NCI-H2107 (cell line): ENCODE measurements at places on chromosomes 13 and 19.

GRCh38 chr19:51607077-51607476 lies 23.1 kb downstream of the SIGLEC5 start:
- no peak for DNase-seq

DNA sequence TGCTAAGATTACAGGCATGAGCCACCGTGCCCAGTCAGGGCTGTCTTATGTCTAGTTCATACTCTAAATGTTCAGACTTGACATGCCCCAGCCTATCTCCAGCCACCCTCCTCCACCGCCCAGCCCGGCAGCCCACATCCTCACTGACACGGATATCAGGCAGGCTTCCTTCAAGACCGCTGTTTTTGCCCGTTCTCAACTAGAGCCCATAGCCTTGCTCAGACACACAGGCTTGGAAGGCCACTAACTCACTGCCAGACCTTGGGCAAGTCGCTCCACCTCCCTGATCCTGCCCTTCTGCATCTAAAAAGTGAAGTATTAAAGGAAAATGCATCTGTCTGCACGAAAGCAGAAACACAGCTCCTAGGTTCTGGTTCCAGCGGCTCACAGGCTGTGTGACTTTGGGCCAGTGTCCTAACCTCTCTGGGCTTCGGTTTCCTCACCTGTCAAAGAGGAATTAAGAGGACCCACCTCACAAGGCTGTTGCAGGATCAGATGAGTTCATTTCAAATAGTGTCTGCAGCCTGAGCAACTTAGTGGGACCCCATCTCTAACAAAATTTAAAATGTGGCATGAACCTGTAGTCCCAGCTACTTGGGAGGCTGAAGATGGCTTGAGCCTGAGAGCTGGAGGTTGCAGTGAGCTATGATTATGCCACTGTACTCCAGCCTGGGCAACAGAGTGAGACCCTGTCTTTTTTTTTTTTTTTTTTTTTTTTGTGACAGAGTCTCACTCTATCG lies 14.5 kb upstream of the CERS4 start:
- DNase-seq, result no peak

GRCh38 chr13:106616729-106617128 lies 48.8 kb upstream of the ARGLU1 start:
- DNase-seq, result no peak

DNA sequence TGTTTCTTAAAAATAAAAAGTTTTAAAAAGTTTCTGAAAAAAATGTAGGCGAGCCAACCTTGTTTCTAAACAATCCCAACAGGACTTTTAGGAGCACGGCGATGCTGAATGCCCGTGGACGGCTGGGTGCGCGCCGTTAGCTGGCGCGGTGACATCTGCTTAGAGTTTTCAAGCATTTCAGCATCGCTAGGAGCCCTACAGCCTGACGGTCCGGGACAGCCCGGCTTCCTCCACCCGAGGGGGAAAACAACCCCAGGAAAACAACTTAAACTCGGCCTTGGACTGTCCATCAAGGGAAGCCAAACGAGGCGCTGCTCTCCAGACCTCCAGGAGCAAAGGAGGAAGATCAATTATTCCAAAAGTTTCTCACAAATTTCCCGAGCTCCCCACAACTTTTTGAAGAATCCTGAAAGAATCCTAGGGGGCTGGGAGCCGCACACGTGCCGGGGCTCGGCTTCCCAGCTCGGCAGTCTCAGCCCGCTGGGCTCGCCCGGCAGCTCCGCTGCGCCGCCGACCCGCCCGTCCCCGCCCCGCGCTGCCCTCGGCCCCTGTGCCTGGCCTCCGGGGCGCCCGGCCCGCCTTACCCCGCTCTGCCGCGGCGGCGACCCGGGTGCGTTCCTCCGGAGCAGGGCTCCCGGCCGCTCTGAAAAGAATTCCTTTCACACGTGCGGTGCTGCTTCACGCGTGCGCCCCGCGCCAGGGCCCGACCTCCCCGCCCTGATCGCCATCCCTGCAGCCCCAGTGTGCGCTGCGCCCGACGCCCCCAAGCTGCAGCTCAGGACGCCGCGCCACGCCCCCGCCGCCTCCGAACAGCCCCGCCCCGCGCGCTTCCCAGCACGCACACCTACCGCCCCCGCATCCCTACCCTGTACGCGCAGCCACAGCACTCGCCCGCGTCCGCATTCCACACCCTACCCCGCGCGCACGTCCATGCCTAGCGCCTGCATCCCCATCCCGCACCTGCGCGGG lies at the start of gene GJA3:
TSS of gene GJA3 (minus strand) at position 747 of the 969 bp plus-strand sequence. CDS start 17,764 bp downstream, outside the sequence.
- DNase-seq, result no peak

DNA sequence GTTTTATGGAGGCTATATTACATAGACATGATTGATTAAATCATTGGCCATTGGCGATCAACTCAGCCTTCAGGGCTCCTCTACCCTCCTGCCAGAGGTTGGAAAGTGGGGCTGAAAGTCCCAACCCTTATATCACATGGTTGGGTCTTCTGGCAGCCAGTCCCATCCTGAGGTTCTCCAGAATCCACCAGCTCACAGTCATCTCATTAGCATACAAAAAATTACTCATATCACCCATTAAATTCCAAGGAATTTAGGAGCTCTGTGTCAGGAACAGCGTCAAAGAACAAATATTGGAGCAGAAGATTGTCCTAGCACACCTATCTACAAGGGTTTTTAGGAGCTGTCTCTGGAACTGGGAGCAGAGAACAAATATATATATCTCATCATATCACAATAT lies 39.4 kb upstream of the FARP1 start:
- DNase-seq, result no peak

GRCh38 chr13:28597641-28598040 lies 61.3 kb upstream of the POMP start:
- no peak for DNase-seq

- DNase-seq, result no peak
These were observed 666 bp downstream of the POMP start for GRCh38 chr13:28659621-28659970.

DNA sequence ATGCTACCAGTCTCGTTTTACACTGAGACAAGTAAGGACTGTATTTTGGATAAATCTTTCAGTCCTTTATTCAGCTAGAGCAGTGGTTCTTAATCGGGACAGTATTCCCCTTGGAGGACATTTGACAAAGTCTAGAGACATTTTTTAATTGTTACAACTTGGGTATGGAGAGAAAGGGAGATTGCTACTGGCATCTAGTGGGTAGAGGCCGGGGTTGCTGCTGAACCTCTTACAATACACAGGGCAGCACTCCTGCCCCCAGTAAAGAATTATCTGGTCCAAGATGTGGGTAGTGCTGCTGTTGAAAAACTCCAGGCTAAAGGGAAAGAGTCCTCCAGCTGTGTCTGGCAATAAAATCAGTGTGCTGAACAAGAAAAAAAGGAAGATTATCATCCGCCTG lies 334.8 kb downstream of the SLC7A1 start:
- DNase-seq, result no peak
